Tibial nerve (tissue), 4 donors: ENCODE measurements at places on chromosomes 3 and 15. TPM values are rescaled to one million over a fixed set of nuclear protein-coding genes. Genes with fewer than 3 reads are reported as not detected.

Gene MYRIP
- 10.5 TPM for total RNA-seq

Gene HESX1
- total RNA-seq = not detected

Gene LRRC34
- 10.3 TPM for total RNA-seq

Gene HCLS1
- total RNA-seq = 99.3 TPM

Gene TNFAIP8L3
- total RNA-seq = 3.7 TPM

Gene SHISA5
- total RNA-seq = 81.6 TPM

Gene LRRC3B
- total RNA-seq = 0.30 TPM

Gene SLC30A4
- 11.3 TPM for total RNA-seq

- no peaks in the 10 kb centered on the region for H3K4me1 ChIP-seq
- H3K27me3 ChIP-seq = no peaks in the 10 kb centered on the region
- no peak for DNase-seq
- H3K36me3 ChIP-seq = no peaks in the 10 kb centered on the region
- no peak overlapping the region for H3K4me3 ChIP-seq
These were observed 151.5 kb downstream of the LIPC start for GRCh38 chr15:58583171-58583908.

DNA sequence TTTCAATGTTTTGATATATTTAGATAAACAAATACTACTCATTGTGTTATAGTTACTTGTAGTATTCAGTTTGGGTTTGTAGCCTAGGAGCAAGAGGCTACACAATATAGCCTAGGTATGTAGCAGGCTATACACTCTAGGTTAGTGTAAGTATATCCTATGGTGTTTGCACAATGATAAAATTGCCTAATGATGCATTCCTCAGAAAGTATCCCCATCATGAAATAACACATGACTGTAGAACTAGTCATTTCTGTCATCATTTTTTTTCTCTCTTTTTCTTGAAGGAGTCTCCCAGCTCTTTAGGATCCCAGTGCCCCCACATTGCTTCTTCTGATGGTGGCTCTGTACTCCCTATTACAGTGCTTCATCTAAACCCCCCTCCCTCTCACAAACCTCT lies 157.7 kb upstream of the CADPS start:
- no peaks in the 10 kb centered on the region for H3K36me3 ChIP-seq
- no peak for DNase-seq
- H3K4me3 ChIP-seq = no peak overlapping the region
- H3K4me1 ChIP-seq = no peaks in the 10 kb centered on the region
- no peaks in the 10 kb centered on the region for H3K27me3 ChIP-seq

DNA sequence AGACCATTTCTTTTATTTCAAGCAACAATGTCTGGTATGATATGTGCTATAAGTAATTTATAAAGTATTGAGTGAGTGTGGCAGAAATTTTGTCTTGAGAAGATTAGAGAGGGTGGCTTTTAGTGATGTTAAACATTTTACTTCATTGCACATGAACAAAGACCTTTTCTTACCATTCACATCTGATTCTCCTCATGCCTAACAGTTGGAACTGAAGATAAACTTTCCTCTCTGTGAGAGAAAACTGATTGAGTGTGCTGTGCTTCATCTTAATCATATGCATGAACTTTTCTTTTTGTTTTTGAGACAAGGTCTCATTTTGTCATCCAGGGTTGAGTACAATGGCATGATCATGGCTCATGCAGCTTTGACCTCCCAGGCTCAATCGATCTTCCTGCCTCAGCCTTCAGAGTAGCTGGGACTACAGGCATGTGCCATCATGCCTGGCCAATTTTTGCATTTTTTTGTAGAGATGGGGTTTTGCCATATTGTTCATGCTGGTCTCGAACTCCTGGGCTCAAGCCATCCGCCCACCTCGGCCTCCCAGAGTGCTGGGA lies 377.7 kb upstream of the GOLIM4 start:
- no peak overlapping the region for H3K4me3 ChIP-seq
- no peaks in the 10 kb centered on the region for H3K4me1 ChIP-seq
- no peaks in the 10 kb centered on the region for H3K36me3 ChIP-seq
- H3K27me3 ChIP-seq = no peaks in the 10 kb centered on the region
- no peak overlapping the region for H3K27ac ChIP-seq
- no peak for DNase-seq

- no peak for DNase-seq
- H3K4me1 ChIP-seq = no peaks in the 10 kb centered on the region
- no peak overlapping the region for H3K27ac ChIP-seq
- no peaks in the 10 kb centered on the region for H3K36me3 ChIP-seq
These were observed 12.2 kb downstream of the TARS3 start for GRCh38 chr15:101712078-101712477.

- H3K27me3 ChIP-seq = no peaks in the 10 kb centered on the region
- no peaks in the 10 kb centered on the region for H3K36me3 ChIP-seq
- DNase-seq = no peak
- no peak overlapping the region for H3K27ac ChIP-seq
- H3K4me3 ChIP-seq = no peak overlapping the region
These were observed 51.7 kb downstream of the CNTN3 start for GRCh38 chr3:74562558-74563269.

DNA sequence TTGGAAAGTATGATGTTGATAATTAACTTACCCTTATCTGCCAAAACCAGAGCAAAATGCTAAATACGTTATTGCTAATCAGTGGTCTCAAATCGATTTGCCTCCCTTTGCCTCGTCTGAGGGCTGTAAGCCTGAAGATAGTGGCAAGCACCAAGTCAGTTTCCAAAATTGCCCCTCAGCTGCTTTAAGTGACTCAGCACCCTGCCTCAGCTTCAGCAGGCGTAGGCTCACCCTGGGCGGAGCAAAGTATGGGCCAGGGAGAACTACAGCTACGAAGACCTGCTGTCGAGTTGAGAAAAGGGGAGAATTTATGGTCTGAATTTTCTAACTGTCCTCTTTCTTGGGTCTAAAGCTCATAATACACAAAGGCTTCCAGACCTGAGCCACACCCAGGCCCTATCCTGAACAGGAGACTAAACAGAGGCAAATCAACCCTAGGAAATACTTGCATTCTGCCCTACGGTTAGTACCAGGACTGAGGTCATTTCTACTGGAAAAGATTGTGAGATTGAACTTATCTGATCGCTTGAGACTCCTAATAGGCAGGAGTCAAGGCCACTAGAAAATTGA lies 59.7 kb downstream of the DCUN1D1 start:
- H3K27ac ChIP-seq = no peak overlapping the region
- no peak overlapping the region for H3K4me3 ChIP-seq
- no peaks in the 10 kb centered on the region for H3K27me3 ChIP-seq
- DNase-seq = no peak
- H3K4me1 ChIP-seq = no peaks in the 10 kb centered on the region

GRCh38 chr3:36891701-36892160 lies 53.1 kb downstream of the TRANK1 start:
- no peaks in the 10 kb centered on the region for H3K27me3 ChIP-seq
- H3K4me3 ChIP-seq = no peak overlapping the region
- no peaks in the 10 kb centered on the region for H3K36me3 ChIP-seq
- H3K27ac ChIP-seq = no peak overlapping the region

DNA sequence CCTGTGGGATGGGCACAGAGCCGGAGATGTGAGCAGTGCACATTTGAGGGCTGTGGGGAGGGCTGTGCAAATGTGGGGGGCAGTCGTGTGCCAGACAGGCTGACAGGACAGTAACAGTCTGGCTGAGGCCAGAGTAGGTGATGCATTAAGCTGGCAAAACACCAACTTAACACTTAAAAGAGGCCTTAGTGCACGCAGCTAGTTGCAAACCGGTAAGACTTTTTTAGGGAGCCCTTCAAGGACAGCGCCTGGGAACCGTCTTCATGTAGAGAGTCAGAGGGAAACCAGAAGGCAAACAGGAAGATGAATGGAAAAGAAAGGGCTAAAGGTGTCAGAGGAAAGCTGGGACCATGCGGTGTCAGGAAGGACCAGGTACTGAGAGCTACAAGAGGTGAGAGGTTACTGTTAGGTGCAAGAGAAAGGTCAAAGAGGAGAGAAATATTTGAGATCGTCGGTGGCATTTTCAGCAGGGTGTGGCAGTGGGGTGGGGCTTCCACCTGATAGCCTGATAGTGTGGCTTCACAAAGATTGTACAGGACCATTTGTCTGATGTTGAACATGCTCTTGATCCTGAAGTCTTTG lies 30.0 kb upstream of the CHD2 start:
- no peak overlapping the region for H3K4me3 ChIP-seq
- H3K27me3 ChIP-seq = no peaks in the 10 kb centered on the region
- no peak for DNase-seq
- H3K4me1 ChIP-seq = no peaks in the 10 kb centered on the region
- H3K36me3 ChIP-seq = no peaks in the 10 kb centered on the region

DNA sequence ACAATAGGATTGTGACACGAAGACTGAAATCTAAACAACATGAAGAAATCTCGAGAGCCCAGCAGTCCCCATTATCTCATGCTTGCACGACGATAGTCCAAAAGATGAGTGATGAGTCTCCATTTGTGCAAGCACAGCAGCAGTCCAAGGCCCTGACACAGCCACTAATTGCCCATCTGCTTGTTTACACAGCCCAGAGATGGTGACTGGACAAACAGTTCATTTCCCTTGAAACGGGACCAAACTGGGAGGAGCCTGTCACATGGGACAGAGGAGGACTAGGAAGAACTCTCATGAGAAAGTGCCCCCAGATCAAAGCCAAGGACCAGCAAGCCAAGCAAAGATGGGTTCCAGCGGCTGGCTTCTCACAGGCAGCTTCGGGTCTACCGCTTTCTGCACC lies 121.0 kb downstream of the GREM1 start:
- no peak overlapping the region for H3K27ac ChIP-seq
- no peak overlapping the region for H3K4me3 ChIP-seq
- H3K36me3 ChIP-seq = no peaks in the 10 kb centered on the region
- no peaks in the 10 kb centered on the region for H3K4me1 ChIP-seq
- peaks cover 4% of the 10 kb centered on the region for H3K27me3 ChIP-seq

GRCh38 chr15:39782441-39783138 lies at the start of gene FSIP1:
FSIP1 (minus strand) TSS chr15:39782841; CDS start chr15:39776524, 6,317 bp downstream.
- no peaks in the 10 kb centered on the region for H3K27me3 ChIP-seq
- H3K36me3 ChIP-seq = no peaks in the 10 kb centered on the region
- peak within 1 kb of the TSS; percentile 77 for H3K27ac ChIP-seq
- H3K4me3 ChIP-seq = peak within 1 kb of the TSS; percentile 71
- DNase-seq = peak; percentile 96
- no peaks in the 10 kb centered on the region for H3K4me1 ChIP-seq

- no peak for DNase-seq
- H3K36me3 ChIP-seq = no peaks in the 10 kb centered on the region
- H3K4me3 ChIP-seq = no peak overlapping the region
- H3K4me1 ChIP-seq = no peaks in the 10 kb centered on the region
These were observed 142.8 kb upstream of the TSC22D2 start for GRCh38 chr3:150265305-150265704.

GRCh38 chr3:31980530-31981205 lies 394 bp downstream of the OSBPL10 start:
- H3K36me3 ChIP-seq = no peaks in the 10 kb centered on the region
- H3K4me1 ChIP-seq = peaks cover 14% of the 10 kb centered on the region
- DNase-seq = peak; percentile 18
- no peaks in the 10 kb centered on the region for H3K27me3 ChIP-seq
- peak overlapping the region; percentile 93 for H3K27ac ChIP-seq

DNA sequence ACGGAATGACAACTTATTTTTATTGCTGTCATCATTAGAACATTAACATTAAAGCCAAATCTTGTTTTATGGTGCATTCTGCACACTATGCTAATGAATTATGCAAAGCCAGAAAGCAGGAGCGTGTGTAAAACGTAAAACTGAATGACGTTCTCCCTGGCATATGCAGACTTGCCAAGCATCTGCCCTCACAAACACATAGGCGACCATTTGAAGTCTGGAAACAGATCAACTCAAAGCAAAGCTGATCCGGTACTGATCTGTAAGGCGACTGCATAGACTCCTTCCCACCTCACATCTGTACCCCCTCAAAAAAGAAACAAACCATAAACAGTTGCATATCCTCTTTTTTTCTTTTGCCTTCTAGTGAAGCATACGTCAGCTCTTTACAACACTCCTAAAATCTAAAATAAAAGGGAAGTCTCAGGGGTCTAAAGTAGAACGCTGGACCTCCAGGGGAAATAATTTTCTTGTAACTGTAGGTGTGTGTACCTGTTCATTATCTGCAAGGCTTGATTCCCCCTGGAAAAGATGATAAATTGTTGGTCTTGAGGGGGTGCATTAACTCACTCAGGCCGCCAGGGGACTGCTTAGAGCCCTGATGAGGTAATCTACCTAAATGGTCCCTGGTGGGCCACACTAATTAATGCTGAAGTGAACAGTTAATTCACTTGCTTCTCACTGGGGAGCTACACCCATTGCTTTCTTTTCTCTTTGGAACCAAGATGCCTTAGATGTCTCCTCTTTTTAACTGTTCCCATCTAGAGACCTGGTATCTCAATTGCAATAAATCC lies 231.4 kb downstream of the CDIN1 start:
- no peak overlapping the region for H3K27ac ChIP-seq
- H3K36me3 ChIP-seq = no peaks in the 10 kb centered on the region
- no peaks in the 10 kb centered on the region for H3K27me3 ChIP-seq
- DNase-seq = no peak
- H3K4me1 ChIP-seq = peaks cover 5% of the 10 kb centered on the region

- H3K27me3 ChIP-seq = no peaks in the 10 kb centered on the region
- no peak overlapping the region for H3K4me3 ChIP-seq
- no peaks in the 10 kb centered on the region for H3K36me3 ChIP-seq
- H3K27ac ChIP-seq = no peak overlapping the region
These were observed 29.7 kb downstream of the CRYGS start for GRCh38 chr3:186514296-186515002.

DNA sequence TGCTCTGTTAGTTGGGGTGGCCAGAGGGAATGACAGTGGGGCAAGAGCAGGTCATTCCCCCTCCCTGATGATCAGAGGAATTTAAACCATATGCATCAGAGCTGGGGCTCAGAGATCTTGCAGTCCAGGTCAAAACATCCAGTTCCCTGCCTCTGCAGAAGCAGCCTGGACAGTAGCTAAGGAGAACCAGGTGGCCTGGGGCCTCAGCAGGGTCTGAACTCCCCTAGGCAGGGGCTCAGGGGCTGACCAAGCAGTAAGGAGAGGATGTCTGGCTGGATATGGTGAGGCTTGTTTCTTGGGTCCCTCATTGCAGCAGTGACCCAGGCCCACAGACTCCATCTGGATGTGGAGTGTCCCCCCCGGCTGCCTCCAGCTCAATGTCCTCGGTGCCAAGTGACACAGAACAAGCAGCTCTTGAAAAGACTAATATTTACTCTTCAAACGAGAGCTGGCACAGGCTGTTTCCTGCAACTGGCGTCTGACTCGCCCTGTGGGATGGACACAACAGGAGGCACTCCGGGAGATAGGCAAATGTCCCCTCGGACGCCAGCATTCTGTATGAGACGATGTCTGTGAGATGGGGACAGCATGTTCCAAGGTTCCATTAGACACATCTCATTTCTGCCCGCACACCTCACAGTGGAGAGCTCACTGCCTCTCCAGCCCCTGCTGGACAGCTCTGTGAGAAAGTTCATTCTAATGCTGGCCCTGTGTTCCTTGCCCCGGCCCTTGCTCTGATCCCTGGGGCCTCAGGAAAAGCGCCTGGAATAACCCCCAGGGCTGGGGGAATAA lies 37.1 kb downstream of the SEC22C start:
- H3K27me3 ChIP-seq = no peaks in the 10 kb centered on the region
- H3K4me3 ChIP-seq = no peak overlapping the region
- H3K27ac ChIP-seq = no peak overlapping the region
- H3K4me1 ChIP-seq = peaks cover 4% of the 10 kb centered on the region
- no peak for DNase-seq

GRCh38 chr15:47817969-47818548 lies 100.8 kb downstream of the SEMA6D start:
- H3K4me1 ChIP-seq = no peaks in the 10 kb centered on the region
- H3K27ac ChIP-seq = no peak overlapping the region
- no peaks in the 10 kb centered on the region for H3K36me3 ChIP-seq
- H3K27me3 ChIP-seq = no peaks in the 10 kb centered on the region
- DNase-seq = no peak
- H3K4me3 ChIP-seq = no peak overlapping the region

- H3K36me3 ChIP-seq = no peaks in the 10 kb centered on the region
- peaks cover 12% of the 10 kb centered on the region for H3K4me1 ChIP-seq
- H3K4me3 ChIP-seq = no peak overlapping the region
- no peaks in the 10 kb centered on the region for H3K27me3 ChIP-seq
These were observed 219.9 kb downstream of the OPA1 start for GRCh38 chr3:193812791-193813500.
